ENCODE measurements at places on chromosomes 13 and 19. TPM values are rescaled to one million over a fixed set of nuclear protein-coding genes. Genes with fewer than 3 reads are reported as not detected.

Gene PSMC4
- 85.2 TPM for total RNA-seq

Gene ZNF568
- 13.5 TPM for total RNA-seq

Gene CEACAM7
- total RNA-seq: not detected

Gene IFI30
- total RNA-seq: 23.1 TPM

Gene GJA3
- total RNA-seq: 0.90 TPM

Gene CYP4F3
- not detected for total RNA-seq

Gene SIGLEC8
- not detected for total RNA-seq

Gene ANGPTL8
- not detected for total RNA-seq

Gene SHISA2
- total RNA-seq: 0.90 TPM

Gene ZNF493
- 19.1 TPM for total RNA-seq

Gene LYPD5
- 1.1 TPM for total RNA-seq

Gene SIGLECL1
- not detected for total RNA-seq

Gene ZNF570
- 24.9 TPM for total RNA-seq

Gene ZNF534
- not detected for total RNA-seq

Gene SSBP4
- 76.4 TPM for total RNA-seq

Gene CAPN12
- total RNA-seq: not detected

Gene THAP8
- total RNA-seq: 4.1 TPM

Gene SLC25A41
- total RNA-seq: not detected

Gene SRRM5
- not detected for total RNA-seq

Gene CD177
- total RNA-seq: 0.27 TPM

Gene CBY2
- not detected for total RNA-seq

Gene BEST2
- total RNA-seq: not detected

Gene MEGF8
- total RNA-seq: 20.0 TPM

Gene CD33
- not detected for total RNA-seq

Gene CEACAM19
- total RNA-seq: 2.5 TPM

Gene CKM
- total RNA-seq: not detected

Gene KISS1R
- not detected for total RNA-seq

Gene N4BP2L1
- total RNA-seq: 1.9 TPM

Gene RSPH6A
- 0.18 TPM for total RNA-seq

Gene CYP4F2
- not detected for total RNA-seq
